A549 treated with GW870086 at 1 μM for 4 hours (cell line): ENCODE measurements at places on chromosomes 7 and 10. TPM values are rescaled to one million over a fixed set of nuclear protein-coding genes. Genes with fewer than 3 reads are reported as not detected.

Gene OR2A42
- total RNA-seq: not detected in 5 replicates

Gene LGI1
- not detected in 5 replicates for total RNA-seq

Gene HOXA10
- 6.9 to 7.2 TPM (median 7.1 TPM) in 5 replicates for total RNA-seq

Gene PIP
- total RNA-seq: 0.27 to 0.30 TPM in 2 of 5 replicates, not detected in the others

Gene GSTO1
- total RNA-seq: 290 to 322 TPM (median 303 TPM) in 5 replicates

Gene AGBL3
- 0.55 to 1.5 TPM (median 0.60 TPM) in 5 replicates for total RNA-seq

Gene VWDE
- 0.31 to 0.76 TPM (median 0.57 TPM) in 5 replicates for total RNA-seq

Gene JCAD
- total RNA-seq: 8.7 to 12.0 TPM (median 11.2 TPM) in 5 replicates

Gene SPOCK2
- 0.24 to 0.51 TPM (median 0.36 TPM) in 5 replicates for total RNA-seq

Gene DDC
- 0.63 to 2.3 TPM (median 1.1 TPM) in 5 replicates for total RNA-seq

Gene ASZ1
- total RNA-seq: not detected in 5 replicates

Gene FOXI2
- total RNA-seq: not detected in 5 replicates

Gene PDIA4
- total RNA-seq: 170 to 188 TPM (median 178 TPM) in 5 replicates

Gene LRMDA
- total RNA-seq: 2.6 to 6.6 TPM (median 5.3 TPM) in 5 replicates

Gene PPA1
- total RNA-seq: 223 to 246 TPM (median 227 TPM) in 5 replicates

Gene HIF1AN
- total RNA-seq: 10.7 to 20.7 TPM (median 19.0 TPM) in 5 replicates

Gene LARP4B
- total RNA-seq: 30.7 to 37.6 TPM (median 37.2 TPM) in 5 replicates

Gene NAT16
- total RNA-seq: 0.06 to 0.25 TPM (median 0.11 TPM) in 5 replicates

Gene AASS
- 0.09 to 0.20 TPM (median 0.17 TPM) in 3 of 5 replicates, not detected in the others for total RNA-seq

Gene POU6F2
- total RNA-seq: not detected in 5 replicates

Gene MBL2
- total RNA-seq: not detected in 5 replicates

Gene PRTFDC1
- total RNA-seq: 16.5 to 18.4 TPM (median 17.0 TPM) in 5 replicates

Gene ATAD1
- 35.9 to 44.6 TPM (median 44.2 TPM) in 5 replicates for total RNA-seq

Gene SPDYE9
- not detected in 5 replicates for total RNA-seq

Gene HK1
- total RNA-seq: 38.0 to 45.9 TPM (median 44.1 TPM) in 5 replicates

Gene TMEM213
- total RNA-seq: not detected in 5 replicates

Gene SLC13A1
- total RNA-seq: not detected in 5 replicates

Gene ZNF735
- not detected in 5 replicates for total RNA-seq

Gene CHAT
- total RNA-seq: not detected in 5 replicates

Gene ARID5B
- total RNA-seq: 1.2 to 2.0 TPM (median 1.7 TPM) in 5 replicates

Gene RNF32
- total RNA-seq: 1.2 to 2.0 TPM (median 1.6 TPM) in 5 replicates

Gene TAS2R3
- 0.14 TPM in 1 of 5 replicates, not detected in the others for total RNA-seq

Gene HSPA14
- total RNA-seq: 43.8 to 46.0 TPM (median 45.1 TPM) in 5 replicates

Gene CRHR2
- total RNA-seq: 0.05 to 0.07 TPM in 2 of 5 replicates, not detected in the others

Gene FRAT2
- total RNA-seq: 5.1 to 7.9 TPM (median 7.6 TPM) in 5 replicates

Gene ARHGAP22
- total RNA-seq: 2.9 to 4.8 TPM (median 4.3 TPM) in 5 replicates

Gene DLX6
- total RNA-seq: not detected in 5 replicates

Gene BMPER
- total RNA-seq: 4.3 to 7.3 TPM (median 5.1 TPM) in 5 replicates

Gene ADAM8
- total RNA-seq: 2.4 to 4.5 TPM (median 3.8 TPM) in 5 replicates

Gene LIPN
- total RNA-seq: not detected in 5 replicates

Gene TAS2R41
- not detected in 5 replicates for total RNA-seq

Gene CD36
- 0.08 to 0.10 TPM in 2 of 5 replicates, not detected in the others for total RNA-seq

Gene ZNF783
- 4.7 to 6.9 TPM (median 5.7 TPM) in 5 replicates for total RNA-seq

Gene STEAP1
- 13.4 to 16.3 TPM (median 15.9 TPM) in 5 replicates for total RNA-seq

Gene OR2A5
- not detected in 5 replicates for total RNA-seq

Gene TUBB8
- 0.10 to 0.12 TPM in 2 of 5 replicates, not detected in the others for total RNA-seq

Gene DNAJB6
- 81.0 to 134 TPM (median 103 TPM) in 5 replicates for total RNA-seq

Gene CALCR
- not detected in 5 replicates for total RNA-seq

Gene KLLN
- 0.38 to 0.63 TPM (median 0.52 TPM) in 5 replicates for total RNA-seq

Gene CYP2C18
- total RNA-seq: 0.05 to 0.08 TPM (median 0.07 TPM) in 3 of 5 replicates, not detected in the others
